ENCODE measurements at places on chromosomes 1 and 21.

DNA sequence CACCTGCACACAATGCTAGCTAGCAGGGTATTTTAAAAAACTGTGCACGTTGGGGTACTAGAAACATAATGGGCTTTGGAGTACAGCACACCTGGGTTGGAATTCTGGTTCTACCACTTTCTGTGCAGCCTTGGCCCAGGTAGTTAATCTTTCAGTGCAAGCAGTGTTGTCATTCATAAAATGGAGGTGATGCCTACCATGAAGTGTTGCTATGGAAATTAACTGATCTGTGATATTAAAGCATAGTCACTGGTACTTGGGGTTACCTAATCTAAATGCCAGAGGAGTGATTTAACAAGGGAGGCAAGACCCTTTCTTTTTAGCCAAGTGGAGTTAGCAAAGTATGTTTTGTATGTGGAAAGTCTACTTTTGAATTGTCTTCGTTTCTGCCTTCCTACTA, 18.0 kb downstream of the ATP1B1 start:
- DNase-seq: peak; percentile 39

DNA sequence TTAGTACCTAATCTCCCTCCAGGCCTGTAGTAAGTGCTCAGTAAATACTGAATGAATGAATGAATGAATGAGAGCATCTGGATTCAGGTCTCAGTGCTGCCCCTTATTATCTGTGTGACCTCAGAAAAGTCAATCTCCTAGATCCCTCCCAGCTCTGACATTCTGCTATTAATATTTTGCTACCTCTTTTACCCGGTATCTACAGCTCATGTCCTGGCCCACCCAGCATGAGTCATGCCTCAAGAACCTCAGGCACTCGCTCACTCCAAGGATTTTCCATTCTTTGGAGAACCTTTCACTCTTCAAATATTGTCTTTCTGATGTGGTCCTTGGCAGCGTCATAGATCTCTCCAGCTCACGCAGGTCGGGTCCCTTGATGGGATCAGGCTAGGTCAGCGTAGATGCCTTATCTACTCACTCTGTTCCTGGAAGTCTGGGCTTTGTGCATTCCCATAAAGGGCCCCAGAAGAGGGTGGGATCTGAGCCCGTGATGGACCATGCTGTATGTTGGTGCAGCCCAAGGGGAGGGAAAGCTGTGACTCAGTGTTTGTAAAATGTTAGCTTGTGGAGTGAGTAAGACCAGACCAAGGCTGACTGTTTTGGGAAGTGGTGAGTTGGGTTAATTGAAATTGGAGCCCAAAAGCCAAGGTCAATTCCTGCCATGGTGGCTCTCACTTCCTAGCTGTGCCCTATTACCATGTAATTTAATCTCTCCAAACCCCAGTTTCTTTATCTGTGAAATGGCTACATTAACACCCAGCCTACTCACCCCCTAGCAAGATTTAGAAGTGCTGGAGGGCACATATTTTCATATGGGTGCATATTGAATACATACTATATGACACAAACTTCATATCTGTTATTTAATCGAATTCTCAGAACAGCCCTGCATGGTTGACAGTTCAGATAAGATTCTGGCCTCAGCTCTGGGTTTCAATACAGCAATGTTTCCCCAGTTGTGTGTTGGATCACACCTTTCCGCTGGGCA, 214.1 kb upstream of the USP24 start:
- DNase-seq: peak; percentile 95

- peak; percentile 68 for DNase-seq
Observed at GRCh38 chr1:156151093-156151688, 2.2 kb upstream of the SEMA4A start.

DNA sequence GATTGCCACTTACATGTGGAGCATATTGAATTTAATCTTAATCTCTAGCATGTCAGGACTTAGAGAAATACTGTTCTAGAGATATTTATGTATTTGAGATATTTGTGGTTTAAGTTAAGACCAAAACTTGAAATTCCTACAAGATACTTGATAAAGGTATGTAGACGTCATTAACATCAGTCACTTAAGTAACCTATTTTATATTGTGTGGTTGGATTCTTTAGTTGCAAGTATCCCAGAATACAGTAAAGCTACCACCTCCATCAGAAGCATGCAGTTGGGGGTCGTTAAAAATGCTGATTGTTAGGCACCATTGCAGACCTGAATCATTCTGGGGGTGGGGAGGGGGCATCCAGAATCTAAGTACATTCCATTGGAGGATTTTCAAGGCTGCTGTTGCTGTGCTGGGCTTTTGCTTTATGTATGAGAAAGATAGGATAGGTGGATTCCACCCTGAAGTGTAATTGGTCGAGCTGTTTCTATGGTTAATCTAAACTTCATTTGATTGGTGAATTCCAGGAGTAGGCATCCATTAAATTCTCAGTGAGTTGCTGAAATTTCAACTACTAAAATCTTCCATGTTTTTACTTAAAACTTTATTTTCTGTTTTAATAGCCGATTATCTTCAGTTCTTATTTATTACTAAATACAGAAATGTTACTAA, 4.0 kb downstream of the H3-3A start:
- DNase-seq: no peak

GRCh38 chr1:172325531-172325930, 95.0 kb upstream of the C1orf105 start:
- peak; percentile 86 for DNase-seq

DNA sequence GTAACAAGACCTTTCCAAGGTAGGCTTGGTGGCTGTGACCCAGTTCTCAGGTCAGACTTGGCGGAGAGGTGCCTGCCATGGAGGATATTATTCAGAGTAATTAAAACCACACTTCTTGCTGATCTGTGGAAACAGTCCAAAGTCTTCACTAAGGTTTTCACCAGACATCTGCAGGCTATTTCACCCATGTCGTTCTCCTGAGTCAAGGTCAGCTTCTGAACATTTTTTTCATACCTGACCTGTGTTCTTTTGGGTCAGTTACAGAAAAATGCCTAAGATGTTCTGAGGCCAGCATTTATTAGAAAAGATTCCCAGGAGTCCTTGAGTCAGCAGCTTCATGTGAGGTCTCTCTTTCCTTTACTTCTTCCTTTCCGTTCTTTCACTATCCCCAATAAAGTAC, 54.9 kb downstream of the RGL1 start:
- no peak for DNase-seq

- DNase-seq: no peak
Observed at GRCh38 chr1:60913039-60913438, 169.3 kb upstream of the NFIA start.

- no peak for DNase-seq
Observed at GRCh38 chr1:246508897-246509688, 2.0 kb upstream of the SMYD3 start.

DNA sequence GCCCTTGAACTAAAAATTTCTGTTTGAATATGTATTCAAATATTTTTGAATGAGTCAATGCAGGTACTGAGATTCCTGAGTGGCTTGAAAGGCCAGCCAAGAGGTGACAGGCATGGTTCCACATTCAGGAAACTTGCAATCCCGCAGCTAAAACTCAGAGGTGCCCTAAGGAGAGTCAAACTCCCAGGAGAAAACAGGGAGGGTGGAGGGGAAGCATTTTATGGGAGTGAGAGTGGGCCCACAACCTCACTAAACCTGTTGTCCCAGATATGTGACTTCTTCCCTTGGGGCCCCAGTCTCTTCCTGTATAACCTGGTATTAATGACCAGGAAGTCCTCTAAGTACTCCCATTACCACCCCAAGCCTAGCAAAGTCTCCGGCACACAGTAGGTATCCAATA, 189.6 kb downstream of the PLPP3 start:
- peak; percentile 50 for DNase-seq

DNA sequence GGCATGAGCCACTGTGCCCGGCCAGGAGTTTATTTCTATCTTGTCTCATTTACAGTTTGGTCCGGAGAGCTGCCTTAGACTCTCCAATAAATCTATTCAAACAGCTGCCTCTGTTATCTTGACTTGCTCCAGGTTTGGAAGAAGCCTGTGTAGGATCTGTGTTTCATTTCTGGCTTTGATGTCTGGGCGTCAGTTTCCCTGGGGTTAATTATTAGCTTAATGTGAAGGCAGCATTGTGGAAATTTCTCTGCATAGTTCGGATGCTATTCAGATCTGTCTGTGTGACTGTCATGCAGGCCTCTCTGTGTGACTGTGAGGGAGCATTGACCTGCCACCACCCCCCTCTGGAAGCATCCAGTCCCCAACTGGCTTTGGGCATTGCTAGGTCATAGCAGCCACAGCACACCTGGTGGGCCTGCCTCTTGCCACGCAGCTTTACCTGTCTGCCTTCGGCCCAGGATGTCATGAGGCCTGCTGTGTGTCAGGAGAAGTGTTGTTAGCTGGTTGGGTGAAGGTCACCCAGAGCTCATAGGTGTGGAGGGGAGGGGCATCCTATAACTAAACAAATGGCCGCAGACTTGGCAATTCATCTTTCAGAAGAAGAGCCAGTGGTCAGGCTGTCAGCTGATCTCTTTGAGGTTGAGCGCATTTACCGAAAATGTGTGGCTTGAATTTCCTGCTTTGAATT, 9.8 kb downstream of the IFNGR2 start:
- DNase-seq: no peak

GRCh38 chr1:93723110-93723509, 41.5 kb upstream of the BCAR3 start:
- DNase-seq: peak; percentile 26

DNA sequence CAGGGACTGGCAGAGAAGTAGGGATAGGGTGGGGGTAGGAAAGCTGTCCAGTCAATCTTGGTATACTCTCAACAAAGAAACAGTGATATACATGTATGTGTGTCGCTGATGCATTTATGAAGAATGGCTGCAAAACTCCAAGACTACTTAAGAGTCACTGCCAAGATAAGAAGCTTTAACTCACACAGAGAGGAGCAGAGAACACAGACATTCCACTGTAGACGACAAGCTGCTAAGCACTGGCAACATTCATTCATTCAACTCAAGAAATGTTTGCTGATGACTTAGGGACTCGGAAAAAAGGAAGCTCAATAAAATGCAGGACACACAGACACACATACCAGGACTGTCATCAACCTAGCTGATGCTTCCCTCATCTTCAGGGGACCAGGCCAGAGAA, 5.5 kb downstream of the CTNNBIP1 start:
- DNase-seq: no peak

GRCh38 chr21:26563856-26564503, 9.1 kb downstream of the CYYR1 start:
- DNase-seq: no peak

- peak; percentile 91 for DNase-seq
Observed at GRCh38 chr1:150213170-150214098, 22.5 kb downstream of the ANP32E start.

DNA sequence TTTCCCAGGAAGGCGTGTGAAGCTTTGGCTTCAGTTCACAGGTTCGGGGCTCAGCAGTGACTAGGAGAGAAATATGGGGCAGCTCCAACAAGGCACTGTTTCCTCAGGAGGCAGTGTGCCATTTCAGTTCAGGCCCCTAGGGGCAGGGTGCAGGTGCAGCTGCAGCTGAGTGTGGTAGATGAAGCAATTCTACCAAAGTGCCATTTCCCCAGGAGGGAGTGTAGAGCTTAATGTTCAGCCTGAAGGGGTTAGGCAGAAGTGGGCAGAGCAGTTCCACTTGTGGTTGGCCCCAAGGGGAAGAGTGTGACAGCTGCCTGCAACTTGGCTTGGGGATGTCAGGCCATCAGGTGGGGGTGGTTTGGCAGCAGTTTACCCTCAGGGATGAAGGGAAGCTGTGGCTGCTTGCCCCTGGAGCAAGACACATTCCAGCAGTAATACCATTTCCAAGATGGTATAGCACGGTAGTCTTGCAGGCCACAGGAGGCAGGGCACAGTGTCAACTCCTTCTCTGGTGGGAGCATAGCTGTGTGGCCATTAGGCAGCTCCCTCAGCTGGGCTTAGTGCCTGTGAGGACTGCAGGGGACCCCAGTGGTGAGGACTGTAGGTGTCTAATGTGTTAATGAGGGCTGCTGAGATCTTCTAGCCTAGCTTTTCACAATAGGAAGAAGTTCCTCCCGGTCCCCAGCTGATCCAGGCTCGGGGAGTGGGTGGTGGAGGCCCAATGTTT, 34.7 kb downstream of the RGSL1 start:
- DNase-seq: peak; percentile 27

- DNase-seq: no peak
Observed at GRCh38 chr1:220235462-220235861, 36.8 kb downstream of the RAB3GAP2 start.

GRCh38 chr1:117169871-117170596, 40.7 kb downstream of the VTCN1 start:
- no peak for DNase-seq

- no peak for DNase-seq
Observed at GRCh38 chr1:228898582-228898992, 163.3 kb downstream of the RHOU start.

- no peak for DNase-seq
Observed at GRCh38 chr1:224884361-224884801, 45.1 kb upstream of the DNAH14 start.

DNA sequence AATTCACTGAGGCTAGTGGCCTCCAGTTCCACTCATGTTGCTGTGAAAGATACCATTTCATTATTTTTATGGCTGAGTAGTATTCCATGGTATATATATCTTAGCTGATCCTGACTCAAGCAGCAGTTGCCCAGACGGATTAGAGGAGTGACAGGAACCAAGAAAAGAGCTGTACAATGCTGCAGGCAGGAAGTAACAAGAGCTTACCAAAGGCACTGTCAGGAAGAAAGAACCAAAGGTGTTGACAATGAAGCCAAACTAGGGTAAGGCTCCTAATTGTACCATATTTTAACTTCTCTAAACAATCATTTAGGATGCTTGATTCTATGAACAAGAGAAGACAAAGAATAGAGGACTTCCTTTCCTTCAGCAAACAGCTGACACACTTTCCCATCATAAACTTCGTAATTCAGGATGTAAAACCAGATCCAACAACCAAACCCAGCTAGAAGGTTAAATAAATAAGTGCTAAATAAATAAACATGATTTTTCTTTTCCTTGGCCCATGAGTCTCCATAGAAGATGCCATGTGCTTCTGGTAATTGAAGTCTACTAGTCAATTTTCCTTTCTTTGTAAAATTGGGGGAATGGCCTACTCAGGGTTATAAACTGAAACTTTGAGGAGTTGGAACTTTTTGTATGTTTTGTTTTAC, 248.2 kb upstream of the SGIP1 start:
- peak; percentile 19 for DNase-seq

DNA sequence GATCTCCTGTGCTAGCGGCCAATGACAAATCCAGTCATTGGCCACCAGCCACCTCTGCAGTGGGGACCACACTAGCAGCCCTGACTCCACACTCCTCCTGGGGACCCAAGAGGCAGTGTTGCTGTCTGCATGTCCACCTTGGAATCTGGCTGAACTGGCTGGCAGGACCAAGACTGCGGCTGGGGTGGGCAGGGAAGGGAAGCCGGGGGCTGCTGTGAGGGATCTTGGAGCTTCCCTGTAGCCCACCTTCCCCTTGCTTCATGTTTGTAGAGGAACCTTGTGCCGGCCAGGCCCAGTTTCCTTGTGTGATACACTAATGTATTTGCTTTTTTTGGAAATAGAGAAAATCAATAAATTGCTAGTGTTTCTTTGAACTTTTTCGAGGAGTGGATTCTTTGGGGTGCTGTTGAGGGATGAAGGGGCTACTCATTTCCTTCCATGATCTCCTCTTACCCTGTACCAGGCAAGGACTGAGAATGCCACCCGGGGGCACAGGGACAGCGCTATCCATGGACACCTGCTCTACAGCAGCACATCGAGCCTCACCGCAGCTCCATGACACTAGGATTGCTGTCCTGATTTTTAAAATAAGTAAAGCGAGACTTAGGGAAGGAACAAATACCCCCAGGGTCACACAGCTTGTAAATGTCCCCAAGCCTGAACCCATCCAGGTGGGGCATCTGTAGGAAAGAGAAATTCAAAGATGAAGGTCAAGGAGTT, 44.7 kb downstream of the TNNT2 start:
- no peak for DNase-seq

- no peak for DNase-seq
Observed at GRCh38 chr1:47534436-47534835, 96.6 kb downstream of the FOXD2 start.

GRCh38 chr1:202572867-202573266, 137.4 kb downstream of the SYT2 start:
- no peak for DNase-seq
